Inflammatory macrophage treated with lipopolysaccharide for 4 hours (primary cell): ENCODE measurements at places on chromosomes 3 and 15.

DNA sequence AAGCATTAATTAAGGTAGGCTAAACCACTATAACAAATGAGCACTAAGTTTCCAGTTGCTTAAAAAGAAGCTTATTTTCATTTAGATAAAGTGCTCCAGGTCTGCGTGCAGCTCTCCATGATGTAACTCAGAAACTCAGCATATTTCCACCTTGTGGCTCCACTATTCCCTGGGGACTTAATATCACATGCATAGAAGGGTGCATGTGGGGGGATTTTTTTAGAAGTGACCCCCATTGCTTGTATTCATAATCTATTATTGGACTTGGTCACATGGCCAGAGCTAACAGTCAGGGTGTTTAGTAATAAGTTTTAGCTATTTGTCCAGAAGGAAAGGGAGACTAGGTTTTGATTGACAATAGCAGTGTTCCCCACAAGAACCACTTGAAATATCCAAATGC, 86.8 kb downstream of the TMCO5A start:
- DNase-seq: no peak

DNA sequence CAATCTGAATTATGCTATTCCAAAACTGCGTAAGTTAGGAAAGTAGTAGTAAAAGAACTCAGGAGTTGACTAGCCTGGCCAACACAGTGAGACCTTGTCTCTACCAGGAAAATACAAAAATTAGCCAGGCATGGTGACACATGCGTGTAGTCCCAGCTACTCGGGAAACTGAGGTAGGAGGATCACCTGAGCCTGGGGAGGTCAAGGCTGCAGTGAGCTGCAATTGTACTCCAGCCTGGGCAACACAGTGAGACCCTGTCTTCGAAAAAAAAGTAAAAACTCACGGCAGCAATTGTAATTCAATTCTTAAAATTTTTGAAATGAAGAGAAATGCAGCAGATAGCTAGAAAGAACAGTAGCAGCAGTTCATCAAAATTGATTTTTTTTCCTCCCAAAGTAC, 9.7 kb downstream of the GABPB1 start:
- DNase-seq: no peak

DNA sequence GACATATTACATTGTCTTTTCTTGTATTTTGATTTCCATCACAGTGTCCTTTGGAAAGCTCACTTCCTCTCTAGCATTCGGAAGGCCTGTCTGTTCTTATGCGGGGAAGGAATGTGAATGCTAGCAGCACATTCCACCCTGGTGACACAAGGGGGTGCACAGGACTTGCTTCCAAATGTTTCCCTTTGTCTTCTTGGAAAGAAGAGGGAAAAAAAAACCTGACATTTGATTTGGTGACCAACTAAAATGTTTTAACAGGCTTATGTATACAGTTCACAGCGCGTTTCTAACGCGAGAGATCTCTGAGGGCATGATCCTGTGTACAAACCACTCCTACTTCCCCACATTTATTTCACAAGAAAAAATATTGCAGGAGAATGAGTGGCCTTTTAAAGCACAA, 107.6 kb upstream of the FXR1 start:
- DNase-seq: no peak

DNA sequence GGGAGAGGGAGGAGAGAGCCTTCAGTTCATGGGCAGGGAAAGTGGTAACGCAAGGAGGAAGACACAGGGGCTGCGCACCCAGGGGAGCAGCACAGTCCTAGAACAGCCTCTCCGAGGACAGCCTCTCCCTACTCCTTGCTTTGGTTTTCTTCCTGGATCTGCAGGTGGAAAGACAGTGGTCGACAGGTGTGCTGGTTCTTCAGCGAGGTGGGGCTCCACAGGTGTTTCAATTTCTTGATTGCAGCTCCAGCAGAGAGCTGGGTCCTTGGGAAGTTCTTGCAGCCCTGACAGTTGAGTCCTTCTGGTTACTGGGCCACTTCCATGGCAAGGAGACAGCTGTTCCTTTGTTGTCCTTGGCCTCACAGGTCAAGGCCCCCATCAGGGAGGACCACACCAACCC, 220.7 kb upstream of the NR2F2 start:
- DNase-seq: no peak

DNA sequence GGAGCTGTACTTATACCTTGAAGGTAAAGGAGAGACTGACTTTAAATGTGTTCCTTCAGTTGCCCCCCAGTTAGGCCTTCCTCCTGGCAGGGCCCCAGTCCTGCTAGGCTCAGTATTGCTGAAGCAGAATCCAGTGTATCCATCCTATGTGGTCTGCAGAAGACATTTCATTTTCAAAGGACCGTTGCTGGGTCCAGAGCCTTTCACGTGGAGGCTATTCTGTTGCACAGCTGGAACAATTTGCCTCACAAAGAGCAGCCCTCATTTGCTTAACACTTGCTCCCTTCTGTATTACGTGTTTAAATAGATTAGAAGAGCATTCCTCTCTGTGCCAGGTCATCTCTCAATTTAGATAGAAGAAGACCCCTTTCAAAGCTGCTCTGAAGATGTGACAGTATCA, 78.9 kb upstream of the CFAP20DC start:
- DNase-seq: no peak
